Cortex of kidney (tissue), 1 donor: ENCODE measurements at places on chromosomes 3 and 15.

- no peak for DNase-seq
Measured at GRCh38 chr3:159816512-159816911, 172.1 kb upstream of the IL12A start.

- no peak for DNase-seq
Measured at GRCh38 chr15:84835661-84836337, 18.6 kb downstream of the ALPK3 start.

DNA sequence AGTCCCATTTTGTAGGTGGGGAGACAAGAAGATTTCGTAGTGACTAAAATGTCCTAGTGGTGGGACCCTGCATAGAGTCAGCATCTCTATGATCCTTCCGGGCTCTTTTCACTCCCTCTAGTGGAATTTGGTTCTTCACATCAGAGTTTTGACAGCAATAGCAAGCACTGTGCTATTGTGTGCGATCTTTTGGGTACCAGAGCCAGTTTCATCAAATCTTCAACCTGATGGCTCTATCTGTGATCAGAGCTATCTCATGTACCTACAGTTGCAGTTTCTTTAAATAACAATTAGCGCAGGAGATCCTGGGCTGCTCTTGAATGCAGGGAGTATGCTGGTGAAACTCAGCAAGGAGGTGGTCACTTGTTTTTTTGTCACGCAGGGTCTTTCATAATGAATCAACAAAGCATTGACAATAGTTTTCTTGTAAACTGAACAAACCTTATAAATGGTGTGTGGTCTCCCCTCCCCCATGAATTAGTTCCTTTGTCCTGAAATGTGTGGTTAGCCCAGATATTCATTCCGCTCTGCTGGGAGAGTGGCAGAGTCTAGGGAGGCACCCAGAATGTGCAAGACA is 257.2 kb upstream of the SOX2 start:
- no peak for DNase-seq

- DNase-seq, result no peak
Measured at GRCh38 chr15:73683257-73683776, 866 bp upstream of the CD276 start.

- no peak for DNase-seq
Measured at GRCh38 chr3:40229963-40230362, 79.5 kb upstream of the EIF1B start.

DNA sequence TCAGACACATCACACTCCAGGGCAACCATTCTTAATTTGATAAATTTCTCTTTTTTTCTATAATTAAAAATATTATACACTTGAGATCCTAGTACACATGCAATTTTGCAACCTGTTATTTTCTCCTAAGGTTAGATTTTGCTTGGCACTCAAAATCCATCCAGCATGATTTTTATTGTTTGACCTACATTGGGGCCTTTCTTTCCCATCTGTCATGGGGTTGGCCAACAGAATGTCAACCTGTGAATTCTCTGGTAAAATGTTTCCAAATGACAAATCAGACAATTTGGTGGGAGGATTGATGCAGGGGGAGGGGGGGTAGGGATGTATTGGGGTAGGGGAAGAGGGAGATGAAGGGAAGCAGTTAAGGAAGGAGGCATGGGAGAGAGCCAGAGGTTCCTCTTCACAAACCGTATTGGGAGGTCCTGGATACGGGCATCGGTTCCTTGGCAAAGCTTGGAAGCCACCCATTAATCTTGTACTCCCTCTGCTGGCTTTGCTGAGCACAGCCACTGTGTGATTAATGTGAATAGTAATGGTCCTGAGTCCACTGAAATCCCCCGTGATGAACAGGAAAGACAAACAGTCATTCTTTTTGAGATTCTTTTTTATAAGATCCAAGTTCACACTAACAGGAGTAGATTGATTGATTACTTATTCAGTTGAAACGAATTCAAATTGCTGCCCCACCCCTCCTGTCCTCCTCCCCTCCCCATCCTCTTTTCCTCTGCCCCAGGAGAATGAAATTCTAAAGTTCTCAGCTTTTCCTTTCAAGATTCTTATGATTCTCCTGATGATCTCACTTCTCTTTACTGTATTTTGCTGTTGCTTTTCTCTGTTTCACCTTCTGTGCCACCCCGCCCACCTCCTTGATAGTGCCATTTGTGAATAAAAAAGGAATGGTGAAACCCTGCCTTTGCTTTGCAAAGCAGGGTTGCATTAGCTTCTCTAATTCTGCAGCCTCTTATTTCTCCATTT is 82.2 kb upstream of the SLC25A26 start:
- DNase-seq, result no peak

GRCh38 chr3:169455472-169455871 is 208.0 kb downstream of the MECOM start:
- no peak for DNase-seq

DNA sequence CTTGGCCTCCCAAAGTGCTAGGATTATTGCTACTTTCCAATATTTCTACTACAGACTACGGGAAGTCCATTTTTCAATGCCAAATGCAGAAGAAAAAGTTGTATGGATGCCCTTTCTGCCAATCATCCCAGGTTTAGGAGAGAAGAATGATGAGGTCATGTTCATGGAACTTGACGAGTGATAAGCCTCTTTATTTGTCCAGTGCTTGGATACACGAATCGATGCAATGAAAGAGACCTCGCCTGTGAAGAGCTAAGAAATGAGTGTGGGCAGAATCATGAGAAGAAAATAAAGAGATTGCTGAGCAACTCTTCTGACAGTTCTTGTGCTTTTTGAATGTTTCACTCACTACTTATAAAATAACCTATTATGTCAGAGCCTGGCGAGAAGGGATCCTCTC is 996 bp upstream of the SLC28A1 start:
- DNase-seq, result no peak

GRCh38 chr15:71323584-71323983 is 208.3 kb downstream of the THSD4 start:
- no peak for DNase-seq

DNA sequence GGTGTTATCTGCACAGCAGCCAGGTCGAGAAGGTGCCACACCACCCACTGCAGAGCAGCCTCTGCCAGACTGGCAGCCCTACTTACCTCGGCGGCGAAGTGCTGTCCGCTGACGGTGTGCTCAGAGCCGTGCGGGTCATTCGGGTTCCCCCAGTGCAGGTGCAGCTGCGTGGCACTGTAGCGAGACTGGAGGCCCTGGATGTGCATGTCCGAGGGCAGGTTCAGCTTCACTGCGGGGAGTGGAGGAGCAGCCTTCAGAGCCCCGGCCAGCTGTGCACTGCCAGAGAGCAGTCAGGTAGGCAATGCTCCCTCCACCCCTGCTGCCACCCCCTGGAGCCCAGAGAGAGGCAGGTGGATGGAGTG is 36.3 kb downstream of the CA12 start:
- DNase-seq, result no peak

DNA sequence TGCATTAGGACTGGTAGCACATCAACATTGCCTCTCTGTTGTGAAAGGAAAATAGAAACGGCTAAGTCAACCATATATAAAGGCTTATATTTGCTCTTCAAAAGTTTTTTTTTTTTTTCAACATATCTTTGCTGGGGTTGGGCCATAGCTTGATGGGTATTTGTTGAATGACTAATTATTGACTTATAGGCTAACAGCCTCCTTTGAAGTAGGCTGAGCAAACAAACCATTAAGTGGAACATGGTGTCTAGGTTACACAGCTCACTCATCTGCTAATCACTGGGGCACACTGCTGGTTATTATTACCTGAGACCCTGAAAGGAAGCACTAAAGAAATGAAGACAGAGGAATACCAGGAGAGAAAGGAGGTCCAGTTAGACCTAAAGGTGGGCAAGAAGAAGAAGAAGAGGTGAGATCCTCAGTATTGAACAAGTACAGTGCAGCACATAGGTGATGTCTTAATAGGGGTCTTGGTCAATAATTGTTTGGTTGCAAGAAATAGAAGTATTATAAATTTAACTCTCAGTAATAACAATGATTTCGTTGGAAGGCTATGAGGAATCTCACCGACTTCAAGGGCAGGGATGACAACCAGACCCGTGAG is 139.4 kb downstream of the RPLP1 start:
- DNase-seq, result no peak

DNA sequence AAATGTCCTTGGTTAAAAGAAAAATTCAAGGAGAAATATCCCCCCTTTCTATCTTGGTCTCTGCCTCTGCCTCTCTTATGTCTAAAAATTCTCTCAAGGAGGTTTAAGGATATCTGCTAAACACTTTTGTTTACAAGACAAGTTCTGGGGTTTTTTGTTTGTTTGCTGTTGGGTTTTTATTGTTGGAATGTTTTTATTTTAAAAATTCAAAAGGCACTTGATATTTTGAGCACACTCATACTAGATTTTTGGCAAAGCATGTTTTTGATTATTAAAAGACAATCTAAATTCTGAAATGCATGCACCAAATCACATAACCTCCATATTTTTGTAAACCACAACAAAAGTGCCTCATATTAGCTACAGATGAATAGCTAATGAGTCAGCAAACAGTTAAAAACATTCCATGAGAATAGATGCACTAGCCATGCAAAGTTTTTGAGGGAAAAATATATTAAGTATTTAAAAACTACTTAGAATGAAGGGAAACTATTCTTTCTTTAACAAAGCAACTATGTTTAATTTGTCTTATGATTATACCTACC is 84.6 kb downstream of the ZBTB20 start:
- no peak for DNase-seq

- DNase-seq, result no peak
Measured at GRCh38 chr3:65952842-65953241, 85.9 kb downstream of the MAGI1 start.

GRCh38 chr3:118626453-118626852 is 408.2 kb downstream of the IGSF11 start:
- no peak for DNase-seq

DNA sequence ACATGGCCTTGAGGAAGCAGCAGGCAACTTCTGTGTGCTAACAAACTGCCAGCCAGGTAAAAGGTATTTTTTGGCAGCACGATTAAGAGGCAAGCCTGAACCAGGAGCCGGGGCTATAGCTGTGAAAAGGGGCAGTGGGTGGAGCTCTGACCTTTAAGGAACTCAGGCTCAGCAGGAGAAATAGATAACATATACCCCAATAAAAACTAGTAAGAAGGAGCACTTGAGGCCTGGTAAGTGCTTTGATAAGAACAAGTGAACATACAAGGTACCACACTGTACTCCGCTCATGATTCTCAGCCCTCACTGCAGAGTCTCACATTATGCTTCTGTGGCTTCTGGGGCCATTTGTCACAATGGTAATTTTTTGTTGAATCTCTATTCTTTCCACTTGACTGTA is 5.4 kb downstream of the FYCO1 start:
- no peak for DNase-seq
